DMS 273 treated with DMSO at 0.1 percent for 48 hours (cell line): ENCODE measurements at places on chromosomes 5 and 9.
A peak's percentile ranks its signal among the peaks of the same experiment; 100 is the strongest.

GRCh38 chr9:35341021-35341420, 148.9 kb upstream of the RUSC2 start:
- DNase-seq = no peak

DNA sequence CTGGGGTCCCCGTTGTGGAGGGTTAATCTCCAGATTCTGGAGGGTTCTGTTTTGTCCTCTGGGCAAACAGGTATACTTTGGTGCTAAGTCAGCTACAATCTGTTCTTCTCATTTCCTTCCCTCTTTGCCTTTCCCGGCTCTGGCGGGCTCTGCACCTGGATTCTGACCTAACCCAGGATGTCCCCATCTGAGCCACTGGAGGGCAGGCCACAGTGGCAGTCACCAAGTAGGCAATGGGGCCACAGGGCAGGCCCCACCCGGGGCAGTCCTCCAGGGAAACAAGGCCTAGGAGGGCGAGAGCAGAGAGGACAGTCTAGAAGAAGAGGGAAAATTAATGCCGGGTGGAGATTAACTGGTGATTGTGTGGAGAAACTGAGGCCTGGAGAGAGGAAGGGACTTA, 40.4 kb upstream of the HRH2 start:
- DNase-seq = no peak

- no peak for DNase-seq
These were observed 12.6 kb downstream of the IRX2 start for GRCh38 chr5:2738700-2739359.

DNA sequence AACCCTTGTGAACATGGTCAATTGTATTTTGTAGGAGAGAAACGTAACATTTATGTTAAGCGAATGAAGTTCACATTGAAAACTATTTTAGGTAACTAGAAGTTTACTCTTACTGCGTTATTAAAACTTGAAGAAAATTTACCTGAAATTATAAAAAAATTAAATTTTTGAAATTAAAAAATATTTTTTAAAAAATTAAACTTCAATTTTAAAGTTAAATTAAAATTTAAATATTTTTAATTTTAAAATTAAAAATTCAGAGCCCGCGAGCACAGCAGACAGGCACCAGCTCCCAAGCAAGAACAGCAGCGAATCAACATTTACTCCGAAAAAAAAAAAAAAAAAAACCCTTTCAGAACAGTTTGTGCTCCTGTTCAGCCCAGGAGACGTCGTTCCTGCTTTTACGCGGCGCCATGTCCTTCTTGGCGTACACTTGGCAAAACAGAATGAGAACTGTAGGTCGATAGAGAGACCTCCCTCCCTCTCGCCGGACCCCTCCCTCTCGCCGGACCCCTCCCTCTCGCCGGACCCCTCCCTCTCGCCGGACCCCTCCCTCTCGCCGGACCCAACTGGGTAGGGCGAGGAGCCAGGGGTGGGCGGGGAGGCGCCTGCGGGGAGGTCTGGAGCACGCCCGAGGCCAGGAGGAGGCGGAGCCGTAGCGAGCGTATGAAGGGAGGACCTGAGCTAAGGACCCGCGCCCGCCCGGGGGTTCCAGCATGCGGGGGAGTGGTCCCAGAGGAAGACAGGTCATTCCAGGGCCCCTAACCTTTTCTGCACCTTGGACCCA, 235.8 kb downstream of the ROR2 start:
- DNase-seq = peak; percentile 29

GRCh38 chr5:111461934-111462333, 50.4 kb downstream of the STARD4 start:
- DNase-seq = no peak

DNA sequence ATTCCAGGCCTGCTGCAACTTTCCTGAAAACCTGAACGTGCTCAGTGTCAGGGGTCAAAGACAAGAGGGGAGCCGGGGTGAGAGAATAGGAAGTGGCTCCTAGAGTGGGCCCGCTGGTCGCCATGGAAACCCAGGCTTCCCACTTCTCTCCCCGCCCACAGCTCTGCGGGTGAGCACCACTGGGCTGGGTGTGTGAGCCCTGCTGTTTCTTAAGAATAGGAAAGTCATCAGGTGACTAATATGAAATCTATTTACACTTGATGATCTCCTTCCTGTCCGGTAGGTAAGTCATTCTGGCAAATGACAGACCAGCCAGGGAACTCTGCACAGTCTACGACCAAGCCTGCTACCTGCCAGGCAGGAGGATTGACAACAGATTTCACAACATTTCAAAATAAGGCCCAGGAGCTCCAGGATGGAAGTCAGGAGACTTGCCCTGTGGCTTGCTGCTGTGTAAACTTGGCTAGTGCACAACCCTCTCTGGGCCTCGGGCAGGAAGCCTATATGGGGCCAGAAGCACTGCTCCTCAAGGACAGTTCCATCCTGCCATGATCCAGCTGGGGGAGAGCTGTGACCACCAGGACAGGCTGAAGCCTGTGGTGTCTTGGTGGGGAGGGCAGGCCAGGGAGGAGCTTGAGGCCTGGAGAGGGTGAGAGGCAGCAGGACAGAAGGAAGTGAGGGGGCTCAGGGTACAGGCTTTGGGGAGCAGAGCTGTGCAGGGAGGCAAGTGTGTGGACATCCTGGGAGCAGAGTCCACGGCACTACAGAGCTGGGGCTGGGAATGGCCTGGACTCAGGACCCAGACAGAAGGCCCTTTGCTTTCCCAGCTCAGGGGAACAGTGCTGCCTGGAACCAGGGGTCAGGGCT, 60.6 kb downstream of the SHB start:
- DNase-seq = no peak

GRCh38 chr9:70485273-70485858, 70.9 kb upstream of the KLF9 start:
- no peak for DNase-seq

GRCh38 chr5:80277191-80277590, 21.3 kb upstream of the SERINC5 start:
- no peak for DNase-seq

GRCh38 chr9:38233796-38234355, 158.6 kb upstream of the ALDH1B1 start:
- DNase-seq = no peak
